ENCODE measurements at places on chromosomes 13 and 19.

- peak; percentile 84 for DNase-seq
Measured at GRCh38 chr19:12937093-12937926, 1.1 kb upstream of the CALR start.

DNA sequence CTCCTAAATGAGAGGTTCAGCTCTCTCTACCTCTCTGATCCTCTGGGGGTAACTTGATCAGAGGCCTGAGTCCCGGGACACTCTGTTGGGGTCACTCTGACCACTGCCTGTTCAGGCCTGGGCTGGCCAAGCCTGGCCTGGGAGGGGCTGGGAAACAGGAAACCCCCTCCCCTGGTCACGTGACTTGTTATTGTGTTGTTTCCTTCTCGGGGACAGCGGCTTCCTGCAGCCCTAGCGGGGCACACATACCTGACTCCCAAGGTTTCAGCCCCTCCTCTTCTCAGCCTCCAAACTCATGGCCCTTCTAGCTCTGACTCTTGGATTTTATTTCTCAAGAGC lies at the start of gene USHBP1:
Gene USHBP1 (minus strand): TSS at position 105 of the 339 bp plus-strand sequence. CDS start 446 bp downstream, outside the sequence.
- no peak for DNase-seq

DNA sequence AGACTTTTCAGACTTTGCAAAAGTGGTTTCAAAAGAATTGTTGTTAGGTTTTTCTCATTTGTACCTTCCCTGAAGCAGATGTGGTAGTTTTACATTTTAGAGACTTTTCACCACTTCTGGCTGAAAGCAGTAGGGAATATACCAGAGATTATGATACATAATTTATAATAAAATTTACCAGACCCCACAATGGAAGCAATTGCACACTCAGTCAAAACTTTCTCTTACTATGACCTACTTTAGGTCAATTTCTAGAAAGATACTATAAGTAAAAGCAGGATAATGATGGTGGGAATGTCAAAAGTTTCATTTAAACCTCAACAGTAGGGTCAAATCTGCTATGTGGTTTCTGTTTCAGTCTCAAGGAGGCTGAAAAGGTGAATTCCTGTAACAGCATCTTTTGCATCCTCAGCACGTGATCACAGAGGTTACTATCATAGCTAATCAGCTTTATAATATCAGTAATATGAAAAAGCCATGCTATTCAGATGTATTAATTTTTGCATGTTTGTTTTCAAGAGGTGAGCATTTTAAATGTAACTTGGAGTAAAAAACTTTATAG lies 26.9 kb downstream of the PCCA start:
- DNase-seq = no peak

- DNase-seq = no peak
Measured at GRCh38 chr13:26710166-26710565, 50.4 kb downstream of the GPR12 start.

DNA sequence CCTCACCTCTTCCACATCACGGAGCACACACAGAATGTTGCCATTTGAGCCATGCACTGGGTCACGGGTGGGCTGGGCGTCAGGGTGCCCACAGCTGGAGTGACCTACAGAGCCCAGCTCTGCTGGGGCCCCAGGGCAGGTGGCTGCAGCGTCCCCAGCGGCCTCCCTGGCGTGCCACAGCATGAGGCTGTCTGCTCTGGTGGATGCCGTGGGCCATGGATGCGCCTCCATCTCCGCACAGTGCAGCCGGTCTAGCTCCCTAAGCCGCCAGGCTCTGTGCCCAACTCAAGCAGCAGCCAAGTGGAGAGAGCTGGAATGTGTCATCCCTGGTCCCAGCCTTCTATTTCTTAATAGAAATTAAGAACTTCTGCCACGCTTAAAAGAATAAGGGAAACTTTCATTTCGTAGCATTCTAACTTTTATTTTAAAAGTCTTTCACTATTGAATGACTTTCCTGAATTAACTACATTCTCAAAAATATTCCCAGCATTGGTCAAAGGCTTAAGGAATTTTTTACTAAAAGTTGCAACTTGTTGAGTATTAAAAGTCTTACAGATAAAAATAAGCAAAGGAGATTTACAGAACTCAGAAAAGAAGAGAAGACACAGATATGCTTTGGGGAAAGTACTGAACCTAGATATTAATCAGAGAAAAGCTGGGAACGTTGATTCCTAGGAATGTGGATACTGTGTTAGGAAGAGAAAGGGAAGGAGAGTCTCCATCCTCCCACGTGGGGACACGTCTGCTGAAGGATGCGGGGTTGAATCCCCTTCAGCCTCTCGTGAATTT lies 59.3 kb downstream of the ATP11A start:
- no peak for DNase-seq

- DNase-seq = no peak
Measured at GRCh38 chr13:108682714-108683113, 53.3 kb downstream of the MYO16 start.

DNA sequence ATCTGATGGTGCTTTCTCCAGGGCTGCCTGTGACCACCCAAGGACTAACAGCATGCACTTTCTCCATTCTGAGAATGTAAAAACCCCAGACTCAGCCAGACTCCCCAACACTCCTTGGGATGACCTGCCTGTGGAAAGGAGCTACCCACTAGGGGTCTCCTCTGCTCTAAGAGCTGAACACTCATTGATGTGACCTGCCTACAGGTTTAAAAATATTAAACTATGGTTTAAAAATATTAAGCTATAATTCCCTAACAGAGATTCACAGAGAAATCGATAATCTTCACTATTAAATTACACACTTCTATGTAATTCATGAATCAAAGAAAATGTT lies 696.2 kb upstream of the SLITRK5 start:
- no peak for DNase-seq

- no peak for DNase-seq
Measured at GRCh38 chr19:15441317-15441716, 8.4 kb downstream of the WIZ start.

DNA sequence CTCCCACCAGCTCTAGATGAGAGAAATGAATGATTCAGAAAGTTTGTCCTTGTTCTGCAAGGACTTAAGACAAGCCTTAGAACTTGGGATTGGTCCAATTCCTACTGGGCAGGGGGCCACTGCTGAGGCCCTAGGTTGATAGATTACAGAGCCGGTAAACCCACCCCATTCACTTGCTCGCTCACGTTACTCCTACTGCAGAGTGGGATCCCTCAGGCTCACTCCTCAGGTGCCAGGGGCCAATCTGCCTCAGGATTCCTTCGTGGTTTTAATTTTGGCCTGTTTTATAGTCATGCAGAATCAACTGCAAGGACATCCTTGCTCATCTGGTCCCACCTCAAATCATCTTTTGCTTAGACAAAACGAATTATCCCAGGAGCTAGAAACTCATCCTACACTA lies 59.0 kb downstream of the SERP2 start:
- no peak for DNase-seq

DNA sequence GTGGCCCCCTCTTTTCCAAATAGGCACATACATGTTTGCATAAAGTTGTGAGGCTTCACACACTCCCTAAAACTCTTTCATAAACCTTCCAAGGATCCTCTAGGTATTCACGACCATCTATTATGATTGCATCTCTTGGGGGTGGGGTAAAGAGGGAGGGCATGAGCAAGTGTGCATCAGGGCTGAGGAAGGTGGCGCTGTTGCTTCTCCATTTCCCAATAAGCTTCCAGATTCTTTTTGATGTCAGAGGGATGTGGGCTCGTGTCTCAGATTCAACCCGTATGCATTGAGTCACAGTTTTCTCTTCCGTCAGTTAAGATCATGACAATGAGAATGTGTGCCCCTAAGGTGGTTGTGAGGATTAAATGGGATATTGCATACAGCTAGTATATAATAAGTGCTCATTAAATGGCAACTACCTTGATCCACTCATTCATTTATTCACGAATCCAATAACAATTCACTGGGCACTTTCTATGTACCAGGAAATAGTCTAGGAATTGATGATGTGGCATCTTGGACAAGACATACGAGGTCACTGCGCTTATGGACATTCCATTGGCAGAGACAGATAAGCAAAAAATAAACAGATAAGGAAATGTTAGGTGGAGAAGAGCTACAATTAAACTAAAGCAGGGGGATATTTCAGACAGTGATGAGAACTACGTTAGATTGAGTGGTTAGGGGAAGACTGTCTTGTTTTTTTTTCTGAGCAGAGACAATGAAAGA lies 10.3 kb downstream of the CYP2B6 start:
- peak; percentile 6 for DNase-seq

GRCh38 chr13:75993823-75994222 lies 357.7 kb downstream of the LMO7 start:
- no peak for DNase-seq

DNA sequence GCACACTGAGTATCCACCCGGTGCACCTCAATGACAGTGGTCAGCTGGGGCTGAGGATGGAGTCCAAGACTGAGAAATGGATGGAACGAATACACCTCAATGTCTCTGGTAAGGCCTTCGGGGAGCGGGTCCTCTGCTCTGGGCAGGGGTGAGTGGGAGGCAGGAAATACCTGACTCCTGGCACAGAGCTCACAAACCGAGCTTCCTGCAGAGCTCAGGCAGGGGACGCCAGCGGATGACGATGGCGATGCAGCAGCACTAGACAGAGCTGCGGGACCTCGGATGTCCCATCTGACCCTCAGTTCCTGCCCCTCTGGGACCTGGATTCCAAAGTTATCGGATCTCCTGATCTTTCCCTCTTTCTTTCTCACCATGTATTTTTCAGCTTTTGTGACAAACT lies 3.8 kb downstream of the CD22 start:
- DNase-seq = no peak

DNA sequence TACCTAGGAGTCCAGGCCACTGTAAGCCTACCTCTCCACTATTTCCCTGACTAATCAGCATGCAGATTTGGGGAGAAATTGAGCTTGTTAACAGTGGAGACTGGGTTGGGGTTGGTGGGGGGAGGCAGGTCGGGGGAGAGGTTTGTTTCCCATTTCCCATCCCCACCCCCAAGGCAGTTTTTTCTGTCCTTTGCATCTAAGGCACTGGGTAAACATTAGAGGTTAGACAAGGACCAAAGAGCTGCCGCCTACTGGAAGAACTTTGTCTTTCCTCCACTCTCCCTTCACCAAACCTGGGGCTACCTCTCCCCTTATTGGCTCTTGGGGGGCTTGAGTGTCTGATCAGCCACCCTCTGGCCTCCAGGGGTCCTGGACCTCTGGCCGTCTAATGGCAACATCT lies 953 bp downstream of the KCNN4 start:
- peak; percentile 66 for DNase-seq

DNA sequence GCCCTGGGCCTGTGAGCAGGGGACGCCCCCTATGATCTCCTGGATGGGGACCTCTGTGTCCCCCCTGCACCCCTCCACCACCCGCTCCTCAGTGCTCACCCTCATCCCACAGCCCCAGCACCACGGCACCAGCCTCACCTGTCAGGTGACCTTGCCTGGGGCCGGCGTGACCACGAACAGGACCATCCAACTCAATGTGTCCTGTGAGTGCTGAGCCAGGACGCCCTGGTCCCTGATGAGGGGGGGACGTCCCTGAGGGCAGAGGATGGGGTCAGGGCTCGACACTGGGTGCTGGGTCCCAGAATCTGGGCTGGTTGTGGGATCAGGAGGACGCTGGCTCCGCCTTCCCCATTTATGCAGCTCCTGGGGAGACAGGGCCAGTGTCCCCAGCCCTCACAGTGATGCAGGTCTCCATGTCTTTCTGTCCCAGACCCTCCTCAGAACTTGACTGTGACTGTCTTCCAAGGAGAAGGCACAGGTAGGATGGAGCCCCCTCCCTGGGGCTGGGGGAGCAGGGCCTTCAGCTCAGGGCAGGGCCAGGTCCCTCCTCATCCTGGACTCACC lies 2.5 kb downstream of the SIGLEC7 start:
- DNase-seq = no peak

GRCh38 chr19:16897856-16898161 lies 9.0 kb downstream of the F2RL3 start:
- DNase-seq = no peak

- DNase-seq = peak; percentile 58
Measured at GRCh38 chr19:51511353-51511752, 9.8 kb upstream of the SIGLEC12 start.

DNA sequence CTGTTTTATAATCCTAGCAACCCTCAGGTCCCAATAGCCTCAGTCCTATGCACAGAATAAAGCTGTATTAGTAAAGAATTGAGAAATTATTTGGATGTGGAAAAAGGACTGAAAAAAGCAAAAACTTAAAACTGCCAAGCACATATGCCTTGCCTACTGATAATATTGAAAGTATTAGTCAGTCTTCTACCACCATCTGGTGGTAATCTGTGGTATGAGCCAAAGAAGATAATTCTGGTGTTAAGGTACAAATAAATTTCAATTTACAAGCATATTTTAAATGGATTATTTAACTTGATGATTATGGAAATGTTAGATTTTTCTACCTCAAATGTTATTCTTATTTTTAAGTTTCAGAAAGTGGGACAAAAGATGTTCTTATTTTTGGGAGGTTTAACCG lies 460.3 kb upstream of the KLHL1 start:
- DNase-seq = peak; percentile 63

GRCh38 chr13:111304041-111304544 lies 16.3 kb upstream of the TEX29 start:
- DNase-seq = no peak

DNA sequence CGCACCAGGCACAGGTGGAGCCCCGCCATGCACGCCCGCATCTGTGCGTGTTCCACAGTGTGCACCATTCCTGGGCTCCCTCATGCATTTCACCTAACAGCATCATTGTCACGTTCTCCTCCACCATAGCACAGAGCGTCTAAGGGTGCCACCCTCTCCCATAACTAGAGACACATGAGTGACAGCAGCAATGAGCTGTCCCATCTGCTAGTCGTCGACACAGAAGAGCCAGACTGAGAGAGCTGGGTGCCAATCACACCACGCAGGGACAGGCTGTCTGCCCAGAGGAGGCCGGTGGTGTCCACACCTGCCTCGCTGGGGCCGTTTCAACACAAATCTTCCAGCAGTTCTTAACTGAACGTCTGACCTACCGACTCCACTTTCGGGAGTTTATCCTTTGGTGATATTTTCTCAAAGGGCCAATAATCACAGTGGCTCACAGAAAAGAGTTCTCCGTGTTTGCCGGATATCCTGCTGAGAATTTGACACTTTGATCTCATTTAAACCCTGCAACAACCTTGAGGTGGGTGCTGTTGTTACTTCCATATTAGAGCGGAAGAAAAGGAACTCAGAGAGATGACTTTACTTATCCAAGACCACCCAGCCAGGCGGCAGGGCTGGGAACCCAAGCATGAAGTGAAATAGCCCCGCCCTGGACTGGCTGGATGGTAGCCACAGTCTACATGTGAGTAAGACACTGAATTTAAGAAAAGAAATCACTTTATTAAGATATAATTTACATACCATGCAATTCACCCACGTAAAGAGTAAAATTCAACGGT lies 16.2 kb downstream of the CLEC11A start:
- DNase-seq = no peak
